Neural crest cell (in vitro differentiated cells): ENCODE measurements at places on chromosomes 7 and 10. TPM values are rescaled to one million over a fixed set of nuclear protein-coding genes. Genes with fewer than 3 reads are reported as not detected.

The DGKI gene
- total RNA-seq: 2.2 and 3.3 TPM in 2 replicates

The EPO gene
- total RNA-seq: 0.23 and 0.30 TPM in 2 replicates

The GRIFIN gene
- total RNA-seq: not detected in 2 replicates

The FZD1 gene
- total RNA-seq: 9.2 and 9.5 TPM in 2 replicates

The CNPY1 gene
- total RNA-seq: 1.5 and 2.4 TPM in 2 replicates

The TNPO3 gene
- 67.5 and 68.7 TPM in 2 replicates for total RNA-seq

The PLXDC2 gene
- 4.0 and 4.1 TPM in 2 replicates for total RNA-seq

The SP8 gene
- total RNA-seq: 33.7 and 34.1 TPM in 2 replicates

The CYP2C19 gene
- not detected in 2 replicates for total RNA-seq

The CNNM1 gene
- 1.6 and 2.0 TPM in 2 replicates for total RNA-seq
